Suprapubic skin (tissue), 4 donors: ENCODE measurements at places on chromosomes 5 and 9.

- no peak for DNase-seq
Observed at GRCh38 chr5:91332267-91333045, 50.7 kb downstream of the ARRDC3 start.

DNA sequence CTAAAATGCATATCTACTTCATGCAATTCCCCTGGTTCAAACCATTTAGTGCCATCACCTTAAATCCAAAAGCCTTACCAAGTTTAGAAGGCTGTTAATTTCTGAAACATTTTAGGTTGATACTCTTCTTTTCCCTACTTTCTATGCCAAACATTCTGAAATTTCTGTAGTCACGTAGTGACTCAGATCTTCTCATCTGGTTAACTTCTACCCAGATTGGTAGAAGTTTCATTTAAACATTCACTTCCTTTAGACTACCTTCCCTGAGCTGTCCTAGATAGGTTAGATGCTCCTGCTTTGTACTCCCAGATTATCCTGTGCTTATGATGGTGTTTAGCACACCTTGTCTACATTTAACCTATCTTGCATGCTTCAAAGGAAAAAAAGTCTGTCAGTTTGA lies 9.9 kb downstream of the RAD50 start:
- DNase-seq, result no peak

GRCh38 chr5:107806705-107807104 lies 136.0 kb upstream of the EFNA5 start:
- no peak for DNase-seq

- no peak for DNase-seq
Observed at GRCh38 chr5:10505517-10506095, 58.3 kb upstream of the ANKRD33B start.

DNA sequence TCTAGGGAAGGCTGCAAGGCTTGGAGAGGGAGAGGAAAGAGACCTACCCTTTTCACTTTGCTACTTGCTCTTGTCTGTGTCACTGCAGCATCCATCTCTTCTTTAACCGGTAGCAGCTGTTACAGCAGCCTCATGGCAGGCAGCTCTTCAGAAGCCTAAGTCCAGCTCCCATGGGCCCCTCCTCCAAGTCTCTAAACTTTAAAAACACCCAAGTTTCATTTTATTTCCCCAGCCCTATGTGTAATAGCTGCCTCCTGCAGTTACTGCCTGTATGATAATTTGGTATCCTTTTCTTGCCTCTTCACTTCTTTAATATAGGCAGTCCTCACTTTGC lies 313.1 kb upstream of the PIK3R1 start:
- DNase-seq, result no peak

DNA sequence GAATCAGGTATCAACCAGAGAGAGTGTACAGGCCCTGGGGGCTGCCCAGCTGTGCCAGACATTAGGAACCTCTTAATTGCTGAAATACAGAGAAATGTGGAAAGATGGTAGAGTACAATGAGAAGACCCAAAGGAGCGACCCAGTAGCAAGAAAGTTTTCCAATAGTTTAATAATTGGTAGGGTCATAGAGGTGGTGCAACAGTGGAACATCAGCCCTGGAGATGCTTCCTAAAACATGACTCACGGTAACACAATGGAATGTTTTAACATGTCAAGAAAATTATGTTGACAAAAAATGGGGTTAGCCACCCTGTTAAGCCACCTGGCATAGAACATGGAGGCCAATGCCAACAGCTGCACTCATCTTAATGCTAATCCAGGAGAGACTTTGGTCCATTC lies 284.1 kb downstream of the ELAVL2 start:
- no peak for DNase-seq

DNA sequence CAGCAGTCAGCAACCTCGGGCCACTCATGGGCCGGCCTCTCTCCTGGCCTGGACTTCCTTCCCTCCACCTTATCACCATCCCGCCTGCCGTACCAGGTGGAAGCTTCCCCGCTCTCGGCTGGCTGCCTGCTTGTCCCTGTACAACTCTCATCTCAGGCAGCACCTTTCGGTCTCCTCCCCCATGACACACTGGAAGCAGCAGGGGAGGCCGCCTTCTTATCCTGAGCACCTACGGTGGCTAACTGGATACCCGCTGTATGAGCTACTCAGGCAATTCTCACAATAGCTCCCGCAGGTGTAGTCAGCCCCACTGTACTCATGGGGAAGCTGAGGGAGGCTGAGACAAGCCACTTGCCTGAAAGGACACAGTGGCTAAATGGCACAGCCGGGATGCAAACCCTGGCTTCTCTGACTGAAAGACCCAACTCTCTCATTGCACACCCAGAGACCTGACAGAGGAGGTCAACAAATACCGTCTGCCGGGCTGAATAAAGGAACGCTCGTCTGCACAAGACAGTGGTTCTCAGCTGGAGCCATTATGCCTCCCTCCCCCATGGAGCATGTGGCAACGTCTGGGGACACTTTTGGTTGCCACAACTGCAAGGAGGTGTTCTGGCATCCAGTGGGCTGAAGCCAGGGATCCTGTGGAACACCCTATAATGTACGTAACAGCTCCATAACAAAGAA lies 9.6 kb downstream of the STK10 start:
- DNase-seq, result no peak

DNA sequence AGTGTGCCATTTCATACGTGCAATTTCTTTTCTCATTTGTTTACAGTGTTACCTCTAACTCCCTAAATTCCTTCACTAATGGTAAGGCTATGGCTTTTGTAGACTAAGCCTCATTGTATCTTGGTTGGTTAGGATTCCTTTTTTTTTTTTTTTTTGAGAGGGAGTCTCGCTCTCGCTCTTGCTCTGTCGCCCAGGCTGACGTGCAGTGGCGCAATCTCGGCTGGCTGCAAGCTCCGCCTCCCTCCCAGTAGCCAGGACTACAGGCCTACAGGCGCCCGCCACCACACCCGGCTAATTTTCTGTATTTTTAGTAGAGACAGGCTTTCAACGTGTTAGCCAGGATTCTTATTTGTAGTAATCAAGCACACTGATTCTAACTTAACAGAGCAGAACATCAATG lies 57.7 kb downstream of the SPEF2 start:
- no peak for DNase-seq

GRCh38 chr9:130347931-130348330 lies 82.4 kb downstream of the HMCN2 start:
- DNase-seq, result no peak

GRCh38 chr9:109872901-109873300 lies 92.9 kb downstream of the PALM2AKAP2 start:
- DNase-seq, result no peak

DNA sequence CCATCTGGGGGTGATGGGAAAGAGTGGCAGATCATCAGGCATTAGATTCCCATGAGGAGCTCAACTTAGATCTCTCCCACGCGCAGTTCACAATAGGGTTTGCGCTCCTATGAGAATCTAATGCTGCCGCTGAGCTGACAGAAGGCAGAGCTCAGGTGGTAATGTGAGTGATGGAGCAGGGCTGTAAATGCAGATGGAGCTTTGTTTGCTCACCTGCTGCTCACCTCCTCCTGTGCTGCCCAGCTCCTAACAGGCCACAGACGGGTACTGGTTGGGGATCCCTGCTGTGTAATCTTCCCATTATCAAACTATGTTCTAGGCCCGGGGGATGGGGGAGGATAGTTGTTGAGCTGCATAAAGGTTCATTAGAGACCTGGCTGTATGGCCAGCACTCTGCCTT lies 58.4 kb downstream of the UGCG start:
- DNase-seq, result no peak
